ENCODE measurements at places on chromosomes 6 and 20.
A peak's percentile ranks its signal among the peaks of the same experiment; 100 is the strongest.

- no peak for DNase-seq
Observed at GRCh38 chr6:116355796-116356195, 15.0 kb upstream of the DSE start.

GRCh38 chr6:87436435-87436834, 28.7 kb downstream of the CFAP206 start:
- DNase-seq = peak; percentile 11

- no peak for DNase-seq
Observed at GRCh38 chr6:139251045-139251690, 40.6 kb downstream of the TXLNB start.

GRCh38 chr20:57594092-57594951, 25.9 kb downstream of the ZBP1 start:
- DNase-seq = no peak

DNA sequence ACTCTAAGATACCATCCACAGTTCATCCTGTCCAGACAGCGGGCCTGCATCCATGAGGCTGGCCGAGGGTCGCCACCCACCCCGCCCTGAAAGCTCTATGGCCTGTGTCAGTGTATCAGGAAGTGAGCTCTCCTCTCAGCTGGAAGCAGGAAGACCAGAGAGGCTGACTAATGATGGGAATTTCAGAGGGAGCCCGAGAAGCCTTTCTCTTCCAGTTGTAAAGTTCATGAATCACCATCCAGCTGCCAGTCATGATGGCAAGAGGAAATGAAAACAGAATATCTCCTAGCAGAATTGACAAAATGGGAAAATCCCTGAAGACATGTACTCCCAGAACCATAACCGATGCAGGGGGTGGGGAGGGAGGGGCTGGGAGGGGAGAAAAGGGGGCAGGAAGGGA, 109.6 kb upstream of the RPS6KA2 start:
- no peak for DNase-seq

DNA sequence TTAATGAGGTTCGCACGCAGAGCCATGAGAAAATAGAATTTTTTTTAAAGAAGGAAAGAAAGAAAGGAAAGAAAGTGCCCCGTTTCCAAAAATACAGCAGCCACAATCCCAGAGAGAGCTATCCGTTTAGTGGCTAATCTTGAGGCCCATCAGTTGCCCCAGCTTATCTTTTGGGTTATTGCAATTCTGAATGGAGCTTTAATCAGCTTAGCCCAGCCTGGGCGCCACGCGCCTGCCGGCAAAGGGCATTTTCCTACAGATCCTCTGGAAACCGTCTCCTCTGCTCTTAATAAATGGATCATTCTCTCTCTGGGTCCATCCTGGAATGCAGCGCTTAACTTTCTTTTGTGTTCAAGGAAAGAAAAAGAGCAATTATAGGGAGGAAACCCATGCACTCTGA, 413.3 kb downstream of the MAFB start:
- DNase-seq = no peak

DNA sequence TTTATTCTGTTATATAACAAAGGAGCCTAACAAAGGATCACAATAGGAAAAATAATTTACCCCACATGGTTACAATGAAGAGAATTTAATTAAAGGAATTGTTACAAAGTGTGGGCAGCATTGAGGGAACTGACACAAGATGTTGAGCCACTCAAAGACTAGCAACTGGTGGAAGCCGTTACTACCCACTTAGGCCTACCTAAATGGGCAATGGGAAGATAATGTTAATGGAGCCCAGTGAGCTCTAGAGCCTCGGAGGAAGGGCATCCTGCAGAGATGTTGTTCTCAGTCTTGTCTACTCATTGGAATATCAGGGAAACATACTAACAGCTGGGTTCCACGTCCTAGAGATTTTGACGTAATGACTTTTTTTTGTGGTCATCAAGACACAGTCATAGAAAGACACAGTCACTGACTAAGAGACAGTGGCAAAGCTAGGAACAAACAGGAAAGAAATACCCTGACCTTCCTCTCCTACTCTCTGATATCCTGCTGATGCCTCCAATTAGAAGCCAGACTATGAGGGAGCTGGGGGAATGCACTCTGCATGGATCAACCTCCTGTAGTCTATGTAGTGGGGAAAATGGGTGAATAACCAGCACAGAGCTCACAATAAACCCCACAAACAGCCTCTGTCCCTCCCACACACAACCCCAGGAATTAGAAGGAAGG, 523.8 kb upstream of the FLRT3 start:
- no peak for DNase-seq

GRCh38 chr6:150651808-150652470, 52.3 kb downstream of the PLEKHG1 start:
- DNase-seq = no peak

- no peak for DNase-seq
Observed at GRCh38 chr6:100968949-100969348, 87.8 kb upstream of the ASCC3 start.

GRCh38 chr6:14876778-14877613, 368.9 kb upstream of the JARID2 start:
- no peak for DNase-seq

DNA sequence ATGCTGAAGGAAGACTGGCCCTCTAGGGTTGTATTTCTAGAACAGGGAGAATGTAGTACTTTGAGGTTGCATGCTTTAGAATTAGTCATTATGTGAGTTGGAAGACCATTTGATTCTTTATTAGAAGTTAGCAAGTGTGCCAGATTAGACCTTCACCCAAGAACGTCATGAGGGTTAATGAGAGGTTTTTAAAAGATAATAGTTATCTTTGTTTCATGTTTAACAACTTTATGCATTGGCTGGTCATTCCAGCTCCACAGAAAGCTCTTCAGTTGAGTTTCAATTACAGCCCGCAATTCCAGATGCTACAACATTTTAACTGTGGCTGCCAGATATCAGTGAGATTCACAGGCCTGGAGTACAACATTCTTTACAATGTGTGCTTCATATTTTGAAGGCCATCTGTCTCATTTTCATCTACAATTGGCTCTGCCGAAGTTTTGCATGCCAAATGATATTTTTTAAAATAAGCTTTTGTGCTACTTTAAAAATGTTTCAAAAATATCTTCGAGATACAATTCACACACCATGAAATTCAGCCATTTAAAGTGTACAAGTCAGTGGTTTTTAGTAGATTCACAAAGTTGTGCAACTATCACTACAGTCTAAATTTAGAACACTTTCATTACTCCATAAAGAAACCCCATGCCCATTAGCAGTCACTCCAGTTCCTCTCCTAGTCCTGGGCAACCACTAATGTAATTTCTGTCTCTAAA, 61.1 kb upstream of the FBXO30 start:
- DNase-seq = no peak

DNA sequence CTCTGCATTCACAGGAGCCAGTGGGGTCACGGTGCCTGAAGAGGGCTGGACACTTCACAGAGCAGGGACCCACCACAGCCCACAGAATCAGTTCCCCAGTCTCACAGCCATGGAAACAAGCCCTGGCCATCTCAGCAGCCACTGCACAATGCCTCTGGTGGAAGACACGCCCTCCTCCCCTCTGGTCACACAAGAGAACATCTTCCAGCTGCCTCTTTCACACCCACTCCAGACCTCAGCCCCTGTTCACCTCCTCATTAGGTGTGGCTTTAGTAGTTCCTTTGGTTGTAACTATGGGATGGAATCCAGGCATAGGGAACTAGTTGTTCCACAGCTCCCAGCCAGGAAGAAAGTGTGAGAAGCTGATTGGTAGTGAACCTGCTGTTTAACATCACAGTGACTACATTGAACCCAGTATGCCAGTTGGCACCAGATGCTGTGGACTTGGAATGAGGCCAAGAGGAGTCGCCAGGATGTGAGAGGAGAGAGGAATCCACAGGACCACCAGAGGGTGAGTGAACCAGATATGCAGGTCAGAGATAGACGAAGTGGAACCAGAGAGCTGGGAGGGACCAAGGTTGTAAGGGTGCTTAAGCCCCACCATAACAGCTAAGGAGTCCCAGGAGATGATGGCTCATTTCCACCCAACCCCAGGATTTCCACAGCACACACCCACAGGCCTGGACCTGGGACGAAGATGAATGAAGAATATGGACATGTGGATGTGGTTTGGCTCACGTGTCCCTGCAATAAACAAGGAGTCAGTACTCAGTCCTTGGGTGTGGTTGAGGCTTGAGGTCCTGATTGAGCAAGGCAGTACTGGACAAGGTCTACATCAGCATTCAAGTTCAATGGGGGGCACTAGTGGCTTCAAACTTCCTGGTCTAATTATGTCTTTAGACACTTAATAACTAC, 8.8 kb upstream of the BTN3A3 start:
- no peak for DNase-seq

GRCh38 chr6:87913974-87914373, 133.7 kb upstream of the SPACA1 start:
- DNase-seq = no peak

- DNase-seq = no peak
Observed at GRCh38 chr6:41442800-41443501, 103.2 kb upstream of the FOXP4 start.

DNA sequence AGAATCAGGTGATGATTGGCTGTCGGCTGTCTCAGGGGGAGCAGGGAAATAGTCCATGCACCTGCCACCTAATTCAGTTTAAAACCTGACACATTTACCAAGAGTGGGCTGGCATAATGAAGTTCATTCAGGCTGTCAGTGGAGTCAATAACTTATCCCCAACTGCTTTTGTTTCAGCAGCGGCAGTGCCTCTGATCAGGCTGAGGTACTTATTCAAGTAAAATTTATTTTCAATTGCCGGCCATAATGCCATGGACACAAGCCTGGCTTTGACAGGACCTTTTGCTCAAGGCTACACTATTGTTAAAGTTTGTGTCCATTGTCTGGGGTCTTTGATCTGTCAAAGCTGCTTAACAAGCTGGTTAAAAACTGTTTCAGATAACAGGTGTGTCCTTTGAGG, 20.6 kb downstream of the OLIG3 start:
- DNase-seq = no peak

DNA sequence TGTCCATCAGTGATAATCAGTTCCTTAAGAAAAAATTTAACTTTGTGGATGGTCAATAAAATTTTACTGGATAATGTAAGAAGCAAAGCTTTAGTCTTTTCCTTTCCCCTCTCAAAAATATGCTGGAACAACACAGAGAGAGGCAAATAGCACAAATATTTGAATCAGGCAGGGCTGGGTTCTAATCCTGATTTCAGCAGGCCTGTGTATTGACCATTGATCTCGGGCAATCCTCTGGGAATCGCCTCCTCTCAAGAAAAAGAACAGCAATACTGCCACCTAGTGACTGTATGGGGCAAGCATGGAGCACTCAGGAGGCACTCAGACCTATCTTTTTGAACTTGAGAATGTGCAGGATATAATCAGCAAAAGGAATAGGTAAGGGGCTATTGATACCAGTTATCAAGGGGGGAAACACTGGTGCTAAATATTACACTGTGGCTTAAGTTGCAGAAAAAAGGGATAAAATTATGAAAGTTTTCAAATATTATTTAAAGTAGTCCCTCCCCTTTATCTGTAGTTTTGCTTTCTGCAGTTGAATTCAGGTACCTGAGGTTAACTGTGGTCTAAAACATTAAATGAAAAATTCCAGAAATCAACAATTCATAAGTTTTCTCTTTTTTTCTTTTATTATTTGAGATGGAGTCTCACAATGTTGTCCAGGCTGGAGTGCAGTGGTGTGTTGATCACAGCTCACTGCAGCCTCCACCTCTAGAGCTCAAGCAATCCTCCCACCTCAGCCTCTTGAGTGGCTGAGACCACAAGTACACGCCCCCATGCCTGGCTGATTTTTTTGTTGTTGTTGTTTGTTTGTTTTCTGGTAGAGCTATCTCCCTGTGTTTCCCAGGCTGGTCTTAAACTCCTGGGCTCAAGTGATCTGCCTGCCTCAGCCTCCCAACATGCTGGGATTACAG, 91.8 kb upstream of the NHSL1 start:
- no peak for DNase-seq

GRCh38 chr6:117446861-117447260, 21.1 kb upstream of the ROS1 start:
- no peak for DNase-seq

GRCh38 chr6:437037-437392, 45.5 kb downstream of the IRF4 start:
- DNase-seq = no peak

DNA sequence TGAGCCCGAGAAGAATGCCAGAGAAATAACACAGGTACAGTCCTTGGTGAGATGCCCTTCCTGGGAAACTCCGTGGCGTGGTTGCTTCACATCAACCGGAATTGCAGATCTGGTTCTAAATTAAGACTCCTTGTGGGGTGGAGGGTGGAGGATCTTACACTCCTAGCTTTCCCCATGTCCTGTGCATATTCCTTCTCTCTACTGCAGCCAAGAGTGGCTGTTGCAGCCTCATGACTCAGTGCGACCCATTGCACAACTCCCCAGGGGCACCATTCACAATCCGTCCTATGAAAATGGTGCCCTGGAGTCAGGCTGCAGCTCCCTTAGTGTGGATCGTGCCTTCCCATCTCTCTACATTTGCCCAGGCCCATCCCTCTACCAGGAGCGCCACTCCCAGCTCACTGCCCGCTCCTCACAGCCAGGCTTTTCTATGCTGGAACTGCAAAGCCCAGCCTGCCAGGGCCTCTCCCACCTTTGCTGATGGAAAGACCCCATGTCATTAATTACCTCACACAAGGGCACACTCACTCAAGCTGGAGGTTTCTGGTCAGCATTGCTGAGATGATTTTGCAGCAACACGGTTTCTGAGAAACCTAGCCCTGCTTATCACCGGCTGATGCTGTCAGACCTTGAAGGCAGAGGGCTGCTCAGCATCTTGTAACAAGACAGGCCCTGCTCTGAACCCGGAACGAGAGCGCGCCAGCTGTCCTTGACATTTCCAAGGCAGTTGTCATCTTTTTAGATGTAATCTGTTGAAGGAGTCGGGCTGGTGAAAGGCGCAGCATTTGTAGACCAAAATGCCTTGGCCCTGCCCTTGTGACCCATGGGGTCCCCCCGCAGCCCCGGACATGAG, 39.7 kb downstream of the SIRPA start:
- no peak for DNase-seq

GRCh38 chr6:10962673-10963072, 75.8 kb downstream of the SYCP2L start:
- peak; percentile 72 for DNase-seq

DNA sequence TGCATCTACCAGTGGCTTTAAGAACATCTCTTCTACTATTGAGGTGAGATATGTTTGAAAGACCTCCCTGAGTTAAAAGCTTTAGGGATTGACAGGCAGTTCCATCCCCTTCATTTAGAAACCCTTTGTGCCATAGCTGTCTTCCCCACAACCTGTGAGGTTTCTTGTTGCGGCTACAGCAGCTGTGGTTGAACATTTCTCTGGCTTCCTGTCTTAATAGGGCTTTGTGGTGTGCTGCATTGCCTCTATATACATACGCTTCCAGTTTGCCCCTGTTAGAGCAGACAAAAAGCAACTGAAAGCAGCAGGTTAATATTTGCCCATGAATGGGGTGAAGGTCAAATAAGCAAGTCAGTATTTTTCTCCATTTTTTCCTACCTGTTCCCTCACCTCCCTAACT, 210.2 kb downstream of the TMEM200A start:
- no peak for DNase-seq

GRCh38 chr6:156150391-156150790, 626.8 kb upstream of the ARID1B start:
- no peak for DNase-seq
